Activated T-cell treated with anti-CD3 and anti-CD28 coated beads, Interleukin-2, amount 50 U/mL, for 72 hours (primary cell): ENCODE measurements at places on chromosomes 6 and 20. TPM values are rescaled to one million over a fixed set of nuclear protein-coding genes. Genes with fewer than 3 reads are reported as not detected.

HFE gene
- total RNA-seq: 1.3 TPM

DNA sequence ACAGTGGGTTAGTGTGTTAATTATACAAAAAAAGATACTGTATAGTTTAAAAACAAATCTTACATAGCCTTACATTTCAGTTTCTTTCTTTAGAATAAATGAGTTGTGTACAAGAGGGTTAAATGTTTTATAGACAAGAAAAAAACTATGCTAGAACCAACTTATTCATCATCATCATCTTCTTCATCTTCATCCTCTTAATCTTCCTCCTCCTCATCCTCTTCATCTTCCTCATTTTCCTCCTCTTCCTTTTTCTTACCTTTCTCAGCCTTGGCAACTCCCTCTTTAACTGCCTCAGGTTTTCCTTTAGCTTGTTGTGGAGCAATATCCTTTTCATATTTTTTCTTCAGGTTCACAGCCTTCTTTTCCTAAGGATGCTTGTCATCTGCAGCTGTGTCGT, 53.7 kb downstream of the RPS12 start:
- H3K4me3 ChIP-seq: no peak overlapping the region
- no peaks in the 10 kb centered on the region for H3K36me3 ChIP-seq
- DNase-seq: no peak
- peaks cover 22% of the 10 kb centered on the region for H3K27me3 ChIP-seq

DNA sequence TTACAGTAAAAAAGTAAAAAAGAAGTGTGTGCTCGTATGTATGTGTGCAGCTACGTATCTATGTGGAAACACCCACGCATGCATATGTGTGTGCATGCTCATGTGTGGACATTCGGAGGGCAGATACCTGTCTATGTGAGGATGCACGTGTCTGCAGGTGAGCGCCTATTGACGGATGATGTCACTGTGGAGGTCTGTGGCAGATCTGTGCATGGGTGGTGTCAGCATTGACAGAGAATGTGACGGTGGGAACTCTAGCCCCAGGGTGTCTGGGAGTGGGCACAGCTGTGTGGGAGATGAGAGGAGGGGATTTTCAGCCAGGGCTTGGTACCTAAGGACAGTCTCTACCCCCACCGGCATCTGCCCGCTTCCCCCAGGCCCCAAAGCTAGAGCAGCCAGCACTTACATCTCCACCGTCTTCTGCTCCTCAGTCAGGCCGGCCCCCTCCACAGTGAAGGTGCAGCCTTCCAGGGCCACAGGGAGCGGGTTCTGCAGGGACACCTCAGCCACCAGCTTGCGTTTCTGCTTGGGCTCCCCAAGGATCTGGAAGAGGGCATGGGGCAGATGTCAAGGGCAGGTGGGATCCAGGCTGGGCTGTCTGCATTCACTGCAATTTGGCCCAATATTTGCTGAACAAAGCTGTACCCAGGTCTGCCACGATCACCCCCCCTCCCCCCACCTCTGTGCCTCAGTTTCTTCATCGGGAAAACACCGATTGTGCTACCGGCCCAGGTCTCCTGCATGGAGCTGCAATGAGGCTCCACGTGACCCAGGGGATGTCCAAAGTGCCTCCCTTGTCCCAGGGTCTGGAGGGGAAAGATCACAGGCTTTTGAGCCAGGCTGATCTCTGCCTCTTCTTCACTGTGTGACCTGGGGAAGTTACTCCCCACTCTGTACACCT, 34.1 kb downstream of the TGM2 start:
- H3K27me3 ChIP-seq: no peaks in the 10 kb centered on the region
- H3K4me3 ChIP-seq: no peak overlapping the region
- no peaks in the 10 kb centered on the region for H3K36me3 ChIP-seq
- H3K27ac ChIP-seq: no peak overlapping the region

PTCRA gene
- total RNA-seq: not detected

- H3K27ac ChIP-seq: no peak overlapping the region
- H3K4me1 ChIP-seq: no peaks in the 10 kb centered on the region
- DNase-seq: no peak
- H3K27me3 ChIP-seq: no peaks in the 10 kb centered on the region
- no peak overlapping the region for H3K4me3 ChIP-seq
- no peaks in the 10 kb centered on the region for H3K36me3 ChIP-seq
Observed at GRCh38 chr6:88141561-88142296, 24.4 kb downstream of the CNR1 start.

DNA sequence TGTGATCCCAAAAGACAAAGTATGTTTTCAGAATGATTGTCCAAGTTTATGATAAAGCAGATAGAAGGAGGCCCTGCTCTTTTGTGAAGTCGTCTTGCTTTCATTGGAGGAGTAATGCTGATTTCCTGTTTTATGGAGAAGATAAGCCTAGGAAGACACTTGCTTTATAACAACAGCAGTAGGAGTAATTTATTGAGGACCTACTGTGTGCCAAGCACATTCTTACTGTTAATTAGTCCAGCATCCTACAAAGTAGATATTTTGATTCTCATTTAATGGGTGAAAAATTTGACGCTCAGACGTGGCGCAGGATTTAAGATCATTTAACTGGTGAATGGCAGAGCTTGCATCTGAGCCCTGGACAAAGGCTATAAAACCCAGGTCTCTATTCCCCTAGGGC, 87.6 kb downstream of the ZDHHC14 start:
- H3K4me3 ChIP-seq: no peak overlapping the region
- no peak for DNase-seq
- H3K27ac ChIP-seq: no peak overlapping the region

- no peaks in the 10 kb centered on the region for H3K4me1 ChIP-seq
- H3K27ac ChIP-seq: no peak overlapping the region
- H3K27me3 ChIP-seq: no peaks in the 10 kb centered on the region
- H3K4me3 ChIP-seq: no peak overlapping the region
Observed at GRCh38 chr6:17728551-17729222, 22.0 kb upstream of the NUP153 start.

GRCh38 chr6:100317031-100317430, 147.7 kb downstream of the SIM1 start:
- no peaks in the 10 kb centered on the region for H3K4me1 ChIP-seq
- no peak overlapping the region for H3K27ac ChIP-seq
- no peaks in the 10 kb centered on the region for H3K36me3 ChIP-seq
- H3K4me3 ChIP-seq: no peak overlapping the region

DNA sequence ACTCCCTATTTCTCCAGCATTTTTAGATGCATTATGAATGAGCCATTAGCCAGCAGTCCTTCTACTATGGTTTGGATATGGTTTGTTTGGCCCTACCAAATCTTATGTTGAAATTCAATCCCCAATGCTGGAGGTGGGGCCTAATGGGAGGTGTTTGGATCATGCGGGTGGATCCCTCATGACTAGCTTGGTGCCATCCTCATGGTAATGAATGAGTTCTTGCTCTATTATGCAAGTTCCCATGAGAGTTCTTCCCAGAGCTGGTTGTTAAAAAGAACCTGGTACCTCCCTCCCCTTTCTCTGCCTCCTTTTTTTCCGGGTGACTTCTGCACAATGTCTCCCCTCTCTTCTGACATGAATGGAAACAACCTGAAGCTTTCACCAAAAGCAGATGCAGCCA, 6.2 kb upstream of the CGA start:
- DNase-seq: no peak
- H3K4me3 ChIP-seq: no peak overlapping the region
- H3K27me3 ChIP-seq: peaks cover 28% of the 10 kb centered on the region
- H3K4me1 ChIP-seq: no peaks in the 10 kb centered on the region
- no peaks in the 10 kb centered on the region for H3K36me3 ChIP-seq

DNA sequence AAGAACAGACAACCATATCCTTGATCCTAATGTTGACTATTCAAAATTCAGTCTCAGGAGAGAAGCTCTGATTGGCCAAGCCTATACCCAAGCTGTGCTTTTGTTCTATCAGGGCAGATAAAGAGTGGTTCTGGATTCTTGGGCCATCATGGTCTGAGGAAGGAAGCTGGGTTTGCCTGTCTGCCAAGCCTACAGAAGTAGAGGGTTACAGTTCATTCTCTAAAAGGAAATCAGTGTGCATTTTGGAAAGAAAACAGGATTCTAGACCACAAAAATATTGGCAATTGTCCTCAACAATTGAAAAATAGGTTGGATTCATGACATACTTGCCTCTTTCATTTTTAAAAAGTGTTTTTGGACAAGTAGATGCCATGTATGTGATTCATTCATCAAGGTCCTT, 145.4 kb upstream of the BMP2 start:
- no peak overlapping the region for H3K4me3 ChIP-seq
- no peaks in the 10 kb centered on the region for H3K36me3 ChIP-seq
- no peak overlapping the region for H3K27ac ChIP-seq
- no peak for DNase-seq
- no peaks in the 10 kb centered on the region for H3K27me3 ChIP-seq

SLC35D3 gene
- total RNA-seq: not detected

XKR7 gene
- total RNA-seq: not detected

GRCh38 chr6:42402184-42402583, 49.5 kb downstream of the TRERF1 start:
- peak overlapping the region; percentile 85 for H3K4me3 ChIP-seq
- H3K4me1 ChIP-seq: peaks cover 75% of the 10 kb centered on the region
- no peaks in the 10 kb centered on the region for H3K36me3 ChIP-seq
- peak; percentile 82 for DNase-seq
- H3K27me3 ChIP-seq: no peaks in the 10 kb centered on the region

DNA sequence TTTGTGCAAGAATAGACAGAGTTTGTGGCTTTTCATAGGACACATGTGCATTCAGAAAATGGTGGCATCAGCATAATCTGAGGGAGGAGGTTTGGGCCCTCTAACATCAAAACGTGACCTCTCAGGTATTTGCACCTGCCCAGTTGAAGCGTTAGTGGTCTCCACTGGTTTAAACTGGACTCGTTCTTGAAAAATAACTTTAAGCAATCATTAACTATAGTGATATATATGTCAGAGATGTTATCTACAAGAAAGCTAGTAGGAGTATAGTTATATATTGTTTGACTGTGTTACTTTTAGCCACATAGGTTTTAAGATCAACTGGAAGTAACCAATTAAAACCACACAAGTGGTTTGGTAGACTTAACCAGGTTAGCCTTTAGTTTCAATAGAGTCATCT, 607.4 kb downstream of the MAFB start:
- no peaks in the 10 kb centered on the region for H3K27me3 ChIP-seq
- H3K27ac ChIP-seq: no peak overlapping the region
- no peak for DNase-seq
- peaks cover 3% of the 10 kb centered on the region for H3K36me3 ChIP-seq
- no peaks in the 10 kb centered on the region for H3K4me1 ChIP-seq

DNA sequence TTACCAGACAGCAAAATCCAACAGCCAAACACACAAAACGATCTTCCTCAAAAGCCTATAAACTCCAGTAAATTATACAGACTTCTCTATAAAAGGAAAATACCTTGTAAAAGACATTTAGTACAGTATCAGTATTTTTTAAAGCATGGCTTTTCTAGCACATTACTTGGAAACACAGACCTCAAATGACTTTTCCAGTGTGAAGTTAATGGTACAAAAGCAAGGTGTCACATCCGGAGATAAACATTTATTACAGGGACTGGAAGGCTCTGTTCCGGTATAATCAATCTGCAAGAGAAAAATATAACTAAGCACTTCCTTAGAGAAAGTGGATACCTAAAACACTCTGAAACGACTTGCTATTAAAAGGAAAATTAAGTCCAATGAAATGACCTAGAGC, 17.1 kb downstream of the TMEM30A start:
- DNase-seq: no peak
- H3K27me3 ChIP-seq: no peaks in the 10 kb centered on the region
- peak overlapping the region; percentile 51 for H3K27ac ChIP-seq
- H3K36me3 ChIP-seq: peaks cover 14% of the 10 kb centered on the region

- H3K36me3 ChIP-seq: no peaks in the 10 kb centered on the region
- H3K4me1 ChIP-seq: no peaks in the 10 kb centered on the region
- H3K27me3 ChIP-seq: no peaks in the 10 kb centered on the region
- no peak overlapping the region for H3K4me3 ChIP-seq
Observed at GRCh38 chr20:12072954-12073264, 155.2 kb downstream of the BTBD3 start.

OPRL1 gene
- total RNA-seq: 1.3 TPM

C2 gene
- 5.1 TPM for total RNA-seq

GRCh38 chr20:25233016-25233772, 14.7 kb upstream of the PYGB start:
- peaks cover 2% of the 10 kb centered on the region for H3K36me3 ChIP-seq
- H3K4me1 ChIP-seq: peaks cover 16% of the 10 kb centered on the region
- H3K27ac ChIP-seq: no peak overlapping the region
- no peak for DNase-seq
- H3K4me3 ChIP-seq: no peak overlapping the region
- H3K27me3 ChIP-seq: peaks cover 6% of the 10 kb centered on the region

- H3K27me3 ChIP-seq: peaks cover 94% of the 10 kb centered on the region
- H3K4me1 ChIP-seq: peaks cover 35% of the 10 kb centered on the region
- no peak for DNase-seq
- H3K27ac ChIP-seq: no peak overlapping the region
- H3K36me3 ChIP-seq: no peaks in the 10 kb centered on the region
- H3K4me3 ChIP-seq: no peak overlapping the region
Observed at GRCh38 chr6:30447237-30447636, 42.1 kb upstream of the HLA-E start.

GRCh38 chr20:6744805-6745204, 22.7 kb upstream of the BMP2 start:
- H3K36me3 ChIP-seq: no peaks in the 10 kb centered on the region
- H3K27me3 ChIP-seq: no peaks in the 10 kb centered on the region

GRCh38 chr6:155380666-155381332, 66.5 kb upstream of the TFB1M start:
- peaks cover 12% of the 10 kb centered on the region for H3K4me1 ChIP-seq
- no peaks in the 10 kb centered on the region for H3K27me3 ChIP-seq
- no peak for DNase-seq
- H3K4me3 ChIP-seq: no peak overlapping the region
- no peak overlapping the region for H3K27ac ChIP-seq

- H3K27ac ChIP-seq: no peak overlapping the region
- H3K4me1 ChIP-seq: no peaks in the 10 kb centered on the region
- peak; percentile 14 for DNase-seq
- no peaks in the 10 kb centered on the region for H3K27me3 ChIP-seq
- no peak overlapping the region for H3K4me3 ChIP-seq
Observed at GRCh38 chr20:20184149-20184548, 131.8 kb downstream of the CFAP61 start.

WFDC2 gene
- total RNA-seq: 1.2 TPM

MBOAT1 gene
- 12.3 TPM for total RNA-seq

NFYA gene
- 34.4 TPM for total RNA-seq

VIP gene
- total RNA-seq: not detected

PRSS35 gene
- total RNA-seq: not detected

- no peaks in the 10 kb centered on the region for H3K27me3 ChIP-seq
- no peak for DNase-seq
- no peak overlapping the region for H3K4me3 ChIP-seq
- H3K27ac ChIP-seq: no peak overlapping the region
- H3K36me3 ChIP-seq: no peaks in the 10 kb centered on the region
Observed at GRCh38 chr6:142353690-142354089, 51.9 kb downstream of the ADGRG6 start.

DNA sequence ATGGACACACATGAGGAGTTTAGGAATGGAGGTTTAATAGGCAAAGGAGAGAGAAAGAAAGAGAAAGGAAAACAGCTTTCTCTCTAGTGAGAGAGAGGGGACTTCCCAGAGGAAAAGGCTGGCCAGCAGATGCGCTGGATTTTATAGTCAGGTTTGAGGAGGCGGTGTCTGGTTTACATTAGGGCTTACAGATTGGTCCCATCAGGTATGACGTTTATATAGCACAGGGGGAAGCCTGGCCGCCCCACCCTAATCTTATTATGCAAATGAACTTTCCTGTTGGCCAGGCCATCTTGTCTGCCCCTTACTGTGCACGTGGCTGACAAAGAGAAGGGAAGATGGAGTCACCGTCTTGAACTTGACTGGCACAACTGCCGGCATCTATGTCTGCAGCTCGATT, 86.6 kb upstream of the QKI start:
- no peak for DNase-seq
- H3K4me1 ChIP-seq: no peaks in the 10 kb centered on the region
- H3K27ac ChIP-seq: no peak overlapping the region
- H3K4me3 ChIP-seq: no peak overlapping the region
- peaks cover 16% of the 10 kb centered on the region for H3K27me3 ChIP-seq

TTBK1 gene
- total RNA-seq: 1.2 TPM
